NCI-H524 (cell line): ENCODE measurements at places on chromosomes 11 and 22.

- no peak for DNase-seq
Measured at GRCh38 chr11:134244593-134244992, 8.6 kb downstream of the THYN1 start.

DNA sequence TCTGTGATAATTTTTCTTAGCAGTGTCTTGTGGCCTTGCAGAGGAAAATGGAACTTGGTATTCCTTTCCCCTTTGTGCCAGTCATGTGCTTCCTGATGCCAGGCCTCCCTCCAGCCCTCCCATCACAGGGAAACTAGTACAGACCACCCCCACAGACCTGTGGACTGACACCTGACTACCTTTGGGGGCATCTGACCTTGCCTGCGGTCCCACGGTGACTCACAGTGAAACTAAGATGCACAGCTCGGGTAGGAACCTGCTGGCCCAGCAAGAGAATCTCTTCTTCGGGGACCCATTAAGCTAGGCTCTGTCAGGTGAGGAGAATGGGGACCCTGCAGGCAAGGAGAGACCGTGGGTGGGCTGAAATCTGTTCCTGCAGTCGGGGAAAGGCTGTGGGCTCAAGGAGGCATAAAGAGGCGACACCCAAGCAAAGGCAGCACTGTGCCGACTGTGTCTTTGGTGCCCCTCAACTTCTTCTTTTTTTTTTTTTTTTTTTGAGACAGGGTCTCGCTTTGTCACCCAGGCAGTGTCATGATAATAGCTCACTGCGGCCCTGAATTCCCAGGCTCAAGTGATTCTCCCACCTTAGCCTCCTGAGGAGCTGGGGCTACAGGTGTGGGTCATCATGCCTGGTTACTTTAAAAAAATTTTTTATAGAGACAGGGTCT, 20.8 kb upstream of the PEX26 start:
- no peak for DNase-seq

GRCh38 chr11:121553389-121553788, 100.6 kb upstream of the SORL1-AS1 start:
- no peak for DNase-seq

- DNase-seq, result no peak
Measured at GRCh38 chr11:47204637-47204989, 10.2 kb upstream of the DDB2 start.

- DNase-seq, result no peak
Measured at GRCh38 chr22:20776624-20777405, 2.9 kb downstream of the SERPIND1 start.
